ENCODE measurements at places on chromosomes 3 and 15.

GRCh38 chr15:43519196-43519595 is 1.8 kb downstream of the MAP1A start:
- DNase-seq: no peak

GRCh38 chr3:131907796-131908195 is 127.0 kb downstream of the CPNE4 start:
- no peak for DNase-seq

GRCh38 chr3:37474901-37475331 is 300.5 kb upstream of the LRRFIP2 start:
- DNase-seq: no peak

- no peak for DNase-seq
Measured at GRCh38 chr3:21477541-21478288, 273.3 kb downstream of the ZNF385D start.

GRCh38 chr3:24722087-24722486 is 227.4 kb upstream of the THRB start:
- no peak for DNase-seq

DNA sequence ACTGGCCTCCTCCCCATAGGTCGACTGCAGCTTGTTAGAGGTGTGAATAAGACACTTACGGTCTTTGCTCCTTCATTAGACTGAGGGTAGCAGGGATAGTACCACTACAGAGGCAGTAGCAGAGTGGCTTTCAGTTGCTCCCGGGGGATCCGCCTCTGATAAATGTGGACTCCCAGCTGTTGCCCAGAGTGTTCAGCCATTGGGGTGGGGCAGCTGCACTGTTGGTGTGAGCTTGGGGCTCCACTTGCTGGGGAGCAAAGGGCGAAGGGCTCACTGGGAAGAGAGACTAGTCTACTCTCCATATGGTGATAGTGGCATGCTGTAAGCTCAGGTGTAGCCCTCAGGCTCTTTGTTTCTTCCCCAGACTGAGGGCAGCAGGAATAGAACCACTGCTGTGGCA is 239.1 kb downstream of the LRRN1 start:
- DNase-seq: no peak

GRCh38 chr3:139265131-139266016 is 78.4 kb upstream of the MRPS22 start:
- DNase-seq: no peak

- DNase-seq: no peak
Measured at GRCh38 chr3:127438951-127439350, 151.1 kb upstream of the PRR20G start.

DNA sequence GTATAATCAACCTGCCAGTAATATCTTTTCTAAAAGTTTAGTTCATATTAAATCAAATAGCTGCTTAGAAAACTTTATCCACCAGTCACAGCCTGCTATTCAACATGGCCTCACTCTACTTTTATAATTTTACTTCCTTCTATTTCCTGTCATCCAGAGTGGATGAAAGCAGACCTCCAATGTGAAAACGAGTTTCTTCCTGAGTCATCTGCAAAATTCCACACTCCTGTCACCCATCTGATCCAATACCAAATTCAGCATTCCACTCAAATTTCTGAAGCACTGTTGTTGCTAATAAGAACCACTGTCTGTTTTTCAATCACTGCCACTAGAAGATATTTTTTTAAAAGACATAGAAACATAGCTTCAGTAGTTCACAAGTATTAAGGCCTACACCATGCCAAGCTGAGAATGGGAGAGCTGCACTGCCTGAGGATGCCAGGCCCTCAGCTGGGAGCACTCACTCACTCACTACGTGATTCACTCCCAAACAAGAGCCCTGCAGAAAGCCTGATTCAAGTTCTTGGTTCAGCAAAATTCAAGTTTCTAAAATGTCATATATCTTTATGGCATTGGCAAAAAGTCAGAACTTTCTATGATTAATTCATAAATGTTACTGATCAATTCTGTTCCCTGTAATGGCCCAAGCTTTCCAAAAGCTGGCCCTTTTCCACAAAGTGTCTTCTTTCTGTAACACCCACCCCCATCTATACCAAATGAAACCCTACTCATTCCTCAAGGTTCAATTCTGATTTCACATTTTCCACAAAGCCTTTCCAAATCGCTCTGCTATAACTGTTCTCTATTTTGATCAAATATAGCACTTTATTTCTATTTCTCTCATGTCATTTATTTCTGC is 82.9 kb downstream of the FSIP1 start:
- DNase-seq: no peak

DNA sequence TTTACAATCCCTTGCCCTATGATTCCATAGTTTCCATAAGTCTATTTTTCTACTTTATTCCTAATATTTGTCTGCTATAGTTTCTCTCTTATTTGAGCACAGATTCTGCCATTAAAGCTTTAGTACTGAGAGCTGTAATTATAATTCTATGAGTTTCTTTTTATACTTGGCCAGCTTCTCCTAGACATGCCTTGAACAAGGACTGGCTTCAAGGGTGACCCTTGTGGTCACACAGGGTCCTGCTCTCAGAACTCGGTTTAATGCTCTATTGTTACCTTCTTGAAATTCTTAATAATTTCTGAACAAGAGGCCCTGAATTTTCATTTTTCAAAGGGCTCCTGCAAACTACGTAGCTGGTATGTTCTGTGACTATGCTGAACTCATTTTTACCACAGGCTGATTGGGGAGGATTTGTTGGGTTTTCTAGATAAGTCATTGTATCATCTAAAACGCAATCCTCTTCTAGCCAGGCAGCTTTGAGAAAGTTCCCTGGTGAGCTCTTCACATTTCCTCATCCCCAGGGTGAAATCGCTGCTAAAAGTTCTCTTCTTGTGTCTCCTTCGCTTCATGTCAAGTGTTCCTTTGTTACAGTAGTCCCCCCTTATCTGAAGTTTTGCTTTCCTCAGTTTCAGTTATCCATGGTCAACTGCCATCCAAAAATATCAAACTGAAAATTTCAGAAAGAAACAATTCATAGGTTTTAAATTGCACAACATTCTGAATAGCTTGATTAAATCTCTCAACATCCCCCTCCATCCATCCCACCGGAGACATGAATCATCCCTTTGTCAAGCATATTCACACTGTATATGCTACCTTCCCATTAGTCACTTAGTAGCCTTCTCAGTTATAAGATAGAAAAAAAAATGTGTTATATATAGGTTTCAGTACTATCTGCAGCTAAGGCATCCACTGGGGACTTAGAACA is 12.6 kb upstream of the PLCL2 start:
- DNase-seq: no peak

Data from stimulated activated CD4-positive, alpha-beta T cell treated with anti-CD3 and anti-CD28 coated beads, TNF-alpha, amount 100 ng/mL, for 4 hours (primary cell).